ENCODE measurements at places on chromosomes 3 and 15. TPM values are rescaled to one million over a fixed set of nuclear protein-coding genes. Genes with fewer than 3 reads are reported as not detected.

LAMB2 gene
- 45.1 TPM for total RNA-seq

CFAP100 gene
- total RNA-seq = not detected

CPA3 gene
- not detected for total RNA-seq

SAMD7 gene
- total RNA-seq = not detected

ZNF502 gene
- 3.5 TPM for total RNA-seq

IGSF11 gene
- 66.5 TPM for total RNA-seq

RSRC1 gene
- total RNA-seq = 64.6 TPM

GPR160 gene
- total RNA-seq = 3.7 TPM

FANCD2 gene
- 28.9 TPM for total RNA-seq

FAM43A gene
- total RNA-seq = 18.8 TPM

CCDC54 gene
- not detected for total RNA-seq

FETUB gene
- total RNA-seq = not detected

RTF1 gene
- 22.6 TPM for total RNA-seq

COL6A5 gene
- total RNA-seq = not detected

FBXL22 gene
- not detected for total RNA-seq

LRRC31 gene
- not detected for total RNA-seq

BTBD1 gene
- 147 TPM for total RNA-seq

SETD5 gene
- total RNA-seq = 41.0 TPM

CHL1 gene
- 106 TPM for total RNA-seq

OR4F6 gene
- not detected for total RNA-seq

C3orf33 gene
- total RNA-seq = 15.1 TPM

EOMES gene
- 2.8 TPM for total RNA-seq

ZDHHC19 gene
- total RNA-seq = not detected

SCN11A gene
- total RNA-seq = not detected

SLC27A2 gene
- total RNA-seq = 0.34 TPM

OPA1 gene
- total RNA-seq = 142 TPM

ADAMTS17 gene
- total RNA-seq = 2.4 TPM

GAP43 gene
- not detected for total RNA-seq

MYRIP gene
- total RNA-seq = 0.21 TPM

CYP11A1 gene
- total RNA-seq = not detected

DUOXA2 gene
- total RNA-seq = not detected

CDHR4 gene
- not detected for total RNA-seq

BMF gene
- 6.9 TPM for total RNA-seq

MTHFS gene
- 76.4 TPM for total RNA-seq

EEF1AKMT4 gene
- total RNA-seq = 16.5 TPM

SEMA5B gene
- total RNA-seq = not detected

CD80 gene
- not detected for total RNA-seq

GPR15 gene
- not detected for total RNA-seq

SKOR1 gene
- total RNA-seq = not detected
